ENCODE measurements at places on chromosomes 6 and 20.

GRCh38 chr6:34697904-34698559 lies 1.5 kb upstream of the ILRUN start:
- no peak for DNase-seq

- DNase-seq = no peak
These were observed 798 bp downstream of the DSP start for GRCh38 chr6:7542065-7542873.

DNA sequence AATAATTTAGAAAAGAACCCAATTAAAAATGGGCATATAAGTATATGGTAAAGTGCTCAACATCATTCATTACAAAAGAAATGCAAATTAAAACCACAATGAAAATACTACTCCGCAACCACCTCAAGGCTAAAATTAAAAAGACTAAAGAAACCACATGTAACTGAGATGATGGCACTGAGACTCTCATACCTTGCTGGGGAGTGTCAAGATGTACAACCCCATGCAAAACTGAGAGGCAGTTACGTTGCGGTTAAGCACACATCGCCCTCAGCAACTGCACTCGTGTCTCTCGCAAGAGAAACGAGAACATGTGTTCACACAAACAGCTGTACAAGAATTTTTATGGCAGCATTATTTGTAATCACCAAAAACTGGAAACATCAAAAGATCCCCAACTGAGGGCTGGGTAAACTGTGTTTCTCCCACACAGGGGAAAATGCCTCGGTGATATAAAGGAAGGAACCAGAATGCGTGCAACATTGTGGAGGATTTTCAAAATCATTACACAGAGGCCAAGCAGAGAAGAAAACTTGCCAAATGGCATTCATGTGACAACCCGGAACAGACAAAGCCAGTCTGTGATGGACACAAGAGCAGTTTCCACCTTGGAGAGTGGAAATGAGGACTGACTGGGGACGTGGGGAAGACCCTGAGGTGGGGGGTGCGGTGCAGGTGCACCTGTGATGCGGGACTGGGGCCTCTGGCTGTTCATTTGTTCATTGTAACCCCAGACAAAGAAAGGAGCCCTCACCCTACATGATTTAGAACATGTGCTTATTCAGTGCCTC lies 144.9 kb downstream of the WDR27 start:
- no peak for DNase-seq

- no peak for DNase-seq
These were observed 6.1 kb downstream of the PAQR8 start for GRCh38 chr6:52368002-52368401.

DNA sequence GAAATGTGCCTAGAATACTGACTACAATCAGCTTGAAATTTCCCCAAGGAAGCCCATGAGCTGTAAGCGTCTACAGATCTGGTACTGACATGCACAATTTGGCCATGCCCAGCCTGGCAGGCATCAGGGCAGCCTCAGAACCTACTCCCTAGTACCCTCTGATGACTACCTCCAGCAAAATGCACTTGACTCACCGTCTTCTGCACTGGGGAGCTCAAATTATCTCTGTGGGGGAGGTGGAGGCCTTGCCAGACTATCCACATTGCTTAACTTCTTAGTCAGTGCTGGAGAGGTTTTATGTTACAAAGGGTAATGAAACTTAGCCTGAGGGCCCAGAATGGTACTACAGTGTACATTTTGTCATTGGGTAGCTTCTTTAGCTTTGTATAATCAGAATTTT lies 126.0 kb upstream of the ADGRF1 start:
- DNase-seq = no peak

- no peak for DNase-seq
These were observed 33.8 kb upstream of the SMAP1 start for GRCh38 chr6:70633870-70634269.

- no peak for DNase-seq
These were observed 125.3 kb upstream of the FOXO3 start for GRCh38 chr6:108435391-108435790.

DNA sequence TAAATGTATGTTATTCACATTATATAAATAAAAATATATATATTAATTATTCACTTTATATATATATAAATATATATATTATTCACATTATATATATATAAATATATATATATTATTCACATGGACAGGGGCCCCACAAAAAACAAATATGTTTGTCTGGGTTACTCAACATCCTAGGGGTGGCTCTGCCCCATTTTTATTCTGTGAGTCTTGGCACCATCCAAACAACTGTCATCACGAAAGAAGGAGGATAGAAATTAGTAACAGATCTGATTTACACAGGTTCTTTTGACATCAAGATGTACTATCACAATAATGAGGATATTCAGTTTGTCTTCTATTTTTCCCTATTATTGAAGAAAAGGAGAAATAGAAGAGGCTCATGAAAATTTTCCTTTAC lies 187.3 kb downstream of the GPX5 start:
- no peak for DNase-seq

- no peak for DNase-seq
These were observed 45.6 kb upstream of the RAB23 start for GRCh38 chr6:57267586-57268293.

- DNase-seq = no peak
These were observed 85.2 kb downstream of the ELOVL4 start for GRCh38 chr6:79862126-79862525.

GRCh38 chr6:12613811-12614210 lies 102.8 kb upstream of the PHACTR1 start:
- DNase-seq = no peak

DNA sequence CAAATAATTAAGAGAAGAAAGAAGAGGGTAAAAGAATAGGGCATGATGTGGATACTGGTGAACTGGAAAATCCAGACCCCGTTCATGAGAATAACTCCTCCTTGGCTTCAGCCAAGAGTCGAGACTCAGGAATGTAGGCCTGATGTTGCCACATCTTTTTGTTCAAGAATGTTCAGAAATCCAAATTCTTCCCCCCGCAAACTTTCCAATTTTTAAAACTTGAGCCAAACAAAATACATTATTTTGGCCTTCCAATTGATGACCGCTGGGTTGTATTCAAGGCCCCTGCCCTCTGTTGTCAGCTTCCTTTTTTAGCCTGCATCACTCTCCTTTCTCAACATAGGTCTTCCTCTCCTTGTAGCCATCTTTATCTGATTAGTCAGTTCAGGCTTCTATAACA lies 106.1 kb downstream of the TNFAIP3 start:
- DNase-seq = no peak

GRCh38 chr20:62297449-62298227 lies 5.2 kb upstream of the ADRM1 start:
- DNase-seq = no peak

- DNase-seq = no peak
These were observed 6.7 kb downstream of the MYO6 start for GRCh38 chr6:75755704-75756103.

DNA sequence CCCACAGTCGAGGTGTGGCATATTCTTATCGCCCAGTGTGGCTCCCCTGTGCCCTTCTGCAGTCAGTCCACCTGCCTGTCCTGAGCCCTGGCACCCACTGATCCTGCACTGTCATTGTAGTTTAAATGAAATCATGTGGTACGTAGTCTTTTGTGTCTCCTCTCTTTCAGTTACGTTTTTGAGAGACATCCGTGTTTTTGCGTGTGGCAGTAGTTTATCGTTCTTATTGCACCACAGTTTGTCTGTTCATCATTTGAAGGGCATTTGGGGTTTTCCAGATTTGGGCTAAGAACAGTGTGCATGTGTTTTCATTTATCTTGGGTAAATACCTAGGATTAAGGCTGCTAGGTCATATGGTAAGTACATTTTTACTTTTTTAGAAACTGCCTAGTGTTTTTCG lies 49.3 kb downstream of the SPATA2 start:
- DNase-seq = no peak

DNA sequence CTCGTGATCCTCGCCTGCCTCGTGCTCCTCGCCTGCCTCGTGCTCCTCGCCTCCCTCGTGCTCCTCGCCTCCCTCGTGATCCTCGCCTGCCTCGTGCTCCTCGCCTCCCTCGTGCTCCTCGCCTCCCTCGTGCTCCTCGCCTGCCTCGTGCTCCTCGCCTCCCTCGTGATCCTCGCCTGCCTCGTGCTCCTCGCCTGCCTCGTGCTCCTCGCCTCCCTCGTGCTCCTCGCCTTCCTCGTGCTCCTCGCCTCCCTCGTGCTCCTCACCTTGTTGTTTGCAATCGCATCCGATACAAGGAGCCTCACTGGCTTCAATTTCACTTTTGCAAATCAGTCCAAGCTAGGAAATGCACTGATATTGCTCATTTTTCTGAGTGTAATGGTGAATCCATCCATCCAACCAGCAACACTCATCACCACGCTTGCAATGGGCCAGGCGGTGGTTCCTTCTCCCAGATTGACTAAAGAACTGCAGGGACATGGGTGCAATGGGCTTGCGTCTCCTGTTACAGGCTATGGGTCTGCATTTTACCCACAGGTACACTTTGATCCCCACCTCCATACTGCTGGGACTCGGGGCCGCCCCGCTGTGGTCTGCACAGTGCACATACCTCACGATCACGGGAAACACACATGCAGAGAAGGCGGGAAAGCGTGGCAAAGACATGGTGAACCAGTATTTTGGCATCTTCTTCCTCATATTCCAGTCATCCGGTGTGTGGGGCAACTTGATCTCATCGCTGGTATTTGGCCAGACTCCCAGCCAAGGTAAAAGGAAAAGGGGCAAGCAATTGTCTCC lies 4.6 kb downstream of the UNC93A start:
- DNase-seq = no peak

- no peak for DNase-seq
These were observed 166.4 kb upstream of the AGPAT4 start for GRCh38 chr6:161440299-161440698.

DNA sequence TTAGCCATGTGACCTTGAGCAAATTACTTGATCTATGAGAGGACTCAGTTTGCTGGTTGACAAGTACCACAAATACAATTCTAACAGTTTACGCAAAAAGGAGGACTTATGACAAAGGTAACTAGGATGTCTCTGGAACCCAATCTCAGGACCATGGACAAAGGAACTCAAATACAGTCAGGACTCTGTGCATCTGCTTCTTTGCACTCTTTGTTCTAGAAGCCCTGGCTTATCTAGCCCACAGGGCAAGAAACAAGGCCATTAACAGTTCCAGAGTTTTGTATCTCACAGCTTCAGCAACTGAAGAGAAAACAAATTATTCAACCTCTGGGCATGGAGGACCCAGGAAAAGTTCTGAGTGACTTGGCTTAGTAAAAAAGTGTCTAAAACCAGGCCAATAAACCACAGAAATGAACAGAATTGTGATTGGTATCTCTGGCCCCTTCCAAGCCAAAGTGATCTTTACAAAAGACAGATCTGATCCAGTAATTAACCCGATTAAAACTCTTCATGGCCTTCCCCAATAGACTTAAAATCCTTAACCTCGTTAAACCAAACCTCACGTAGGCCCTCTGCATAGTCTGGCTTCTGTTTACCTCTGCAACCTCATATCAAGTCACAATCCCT lies 5.9 kb downstream of the WASF1 start:
- no peak for DNase-seq

GRCh38 chr6:170288091-170288631 lies 2.7 kb downstream of the DLL1 start:
- no peak for DNase-seq

- no peak for DNase-seq
These were observed 184.3 kb upstream of the CST7 start for GRCh38 chr20:24764794-24765202.

GRCh38 chr20:6533761-6534479 lies 233.6 kb upstream of the BMP2 start:
- no peak for DNase-seq

GRCh38 chr20:3821996-3822395 lies 1.6 kb downstream of the AP5S1 start:
- no peak for DNase-seq

- DNase-seq = no peak
These were observed 2.3 kb downstream of the DST start for GRCh38 chr6:56640374-56640773.

- no peak for DNase-seq
These were observed 671.7 kb upstream of the CITED2 start for GRCh38 chr6:140046016-140046632.

DNA sequence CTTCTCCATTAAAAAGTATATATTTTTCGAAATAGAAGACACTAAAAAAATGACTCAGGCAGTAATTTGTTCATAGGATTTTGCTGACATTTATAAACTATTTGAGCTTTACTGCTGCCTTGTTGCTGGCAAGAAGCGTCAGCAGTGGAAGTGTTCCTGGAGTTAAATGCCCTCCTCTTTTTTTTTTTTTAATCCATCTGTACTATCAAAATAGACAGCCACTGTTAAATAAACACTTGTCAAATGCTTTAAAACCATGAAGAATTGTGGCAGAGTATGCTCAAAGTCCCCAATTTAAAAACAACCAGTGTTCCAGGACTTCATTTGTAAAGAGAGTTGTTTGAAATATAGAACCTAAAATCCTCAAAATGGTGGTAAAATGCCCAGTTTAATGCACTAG lies 253.8 kb downstream of the NKAIN2 start:
- peak; percentile 76 for DNase-seq

- no peak for DNase-seq
These were observed 136.5 kb downstream of the RIMS1 start for GRCh38 chr6:72022830-72023229.

DNA sequence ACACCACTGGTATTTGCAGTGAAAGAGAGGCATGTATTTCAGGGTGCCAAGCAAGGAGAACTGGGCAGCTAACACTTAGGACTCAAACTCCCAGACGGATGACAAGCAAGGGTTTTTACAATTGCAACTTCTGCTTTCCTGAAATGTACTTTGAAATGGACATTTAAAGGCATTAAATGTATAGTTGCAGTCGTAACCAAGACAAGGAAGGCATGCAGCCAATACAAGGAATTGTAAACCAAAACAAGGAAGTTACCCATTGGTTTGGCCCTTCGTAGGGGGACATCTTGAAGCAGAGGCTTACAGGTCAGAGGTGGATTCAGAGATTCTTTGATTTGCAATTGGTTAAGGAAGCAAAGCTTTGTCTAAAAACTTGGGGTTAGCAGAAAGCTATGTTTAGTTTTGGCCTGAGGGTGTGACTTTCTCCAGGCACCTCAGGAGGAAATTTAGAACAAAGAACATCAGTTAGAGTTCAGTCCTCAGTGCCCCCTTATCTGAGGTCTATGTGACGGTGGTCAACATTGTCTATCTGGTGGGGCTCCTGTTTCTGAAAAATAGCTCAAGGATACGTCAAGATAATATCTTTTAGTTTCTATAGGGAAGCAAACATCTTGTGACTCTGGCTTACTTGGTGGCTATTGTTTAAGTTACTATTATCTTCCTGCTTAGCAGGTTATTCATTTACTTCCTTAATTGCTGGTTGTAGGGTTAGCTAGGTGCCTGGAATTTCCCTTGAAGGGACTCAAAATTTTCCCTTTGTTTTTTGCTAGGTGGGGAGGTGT lies 266.0 kb downstream of the CD83 start:
- no peak for DNase-seq

Data from NCI-H1092 treated with DMSO at 0.1 percent for 48 hours (cell line).